ENCODE measurements at places on chromosomes 6 and 20.

DNA sequence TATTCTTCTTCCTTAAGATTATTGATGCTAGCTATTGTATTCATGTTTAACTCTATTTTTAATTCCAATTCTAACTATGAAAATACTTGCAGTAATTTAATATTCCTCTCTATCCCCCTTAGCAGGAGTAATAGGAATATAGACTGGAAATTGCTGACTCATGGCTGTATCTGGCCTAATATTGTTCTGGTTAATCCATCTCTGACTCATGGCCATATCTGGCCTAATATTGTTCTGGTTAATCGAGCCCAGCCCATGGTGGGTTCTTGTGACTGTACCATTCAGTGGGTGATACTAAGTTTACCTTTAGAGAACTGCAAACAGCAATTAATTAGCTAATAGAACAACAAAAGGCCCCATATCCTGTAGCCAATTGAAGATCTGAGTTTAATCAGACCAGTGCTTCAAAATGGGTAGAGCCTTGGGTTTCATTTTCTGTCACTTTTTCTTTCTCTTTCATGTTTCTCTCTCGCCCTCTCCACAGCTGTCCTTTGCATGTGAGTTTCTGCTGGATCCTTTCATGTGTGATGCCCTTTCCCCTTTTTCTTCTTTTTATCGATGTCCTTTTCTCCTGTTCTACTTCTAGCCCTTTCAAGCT lies 50.6 kb downstream of the SLC22A3 start:
- peak; percentile 0 for DNase-seq

DNA sequence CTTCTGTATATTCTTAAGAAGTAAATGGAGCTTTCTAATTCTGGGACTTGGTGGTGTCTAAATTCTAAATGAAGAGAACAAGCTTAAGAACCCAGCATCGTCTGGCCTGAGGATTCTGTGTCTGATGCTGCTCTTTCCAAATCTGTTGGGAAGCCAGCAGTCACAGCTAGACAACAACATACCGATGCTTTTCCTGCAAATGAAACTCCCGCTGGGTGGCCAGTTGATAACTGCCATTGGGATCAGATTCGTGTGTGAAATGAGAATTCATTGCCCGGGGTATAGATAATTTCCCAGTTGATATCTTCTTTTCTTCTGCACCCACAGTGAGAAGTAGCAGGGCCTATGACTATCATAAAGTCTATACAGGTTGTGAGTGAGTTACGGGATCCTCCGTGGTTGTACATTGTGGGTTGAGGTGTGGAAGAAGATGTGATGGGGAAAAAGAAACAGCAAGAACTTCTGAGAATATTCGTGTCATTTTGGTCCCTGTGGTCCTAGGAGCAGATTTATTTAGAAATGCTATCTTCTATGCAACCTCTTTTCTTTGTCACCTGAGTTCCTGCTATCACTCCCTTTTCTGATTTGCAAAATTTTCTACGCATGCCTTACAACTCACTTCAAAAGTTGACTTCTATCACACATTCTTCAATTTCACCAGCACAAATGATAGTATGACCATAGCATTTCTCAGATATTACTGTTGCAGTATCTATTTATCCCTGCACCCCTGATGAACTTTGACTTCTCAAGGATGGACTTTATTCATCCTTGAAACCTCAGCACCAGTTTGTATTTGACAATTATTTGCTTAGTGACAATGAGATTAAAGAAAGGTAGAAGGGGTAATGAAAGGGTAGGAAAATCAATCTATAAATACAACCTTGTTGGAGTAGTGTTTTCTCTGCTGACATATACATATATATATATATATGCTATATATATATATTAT lies 10.4 kb downstream of the NOX3 start:
- no peak for DNase-seq

DNA sequence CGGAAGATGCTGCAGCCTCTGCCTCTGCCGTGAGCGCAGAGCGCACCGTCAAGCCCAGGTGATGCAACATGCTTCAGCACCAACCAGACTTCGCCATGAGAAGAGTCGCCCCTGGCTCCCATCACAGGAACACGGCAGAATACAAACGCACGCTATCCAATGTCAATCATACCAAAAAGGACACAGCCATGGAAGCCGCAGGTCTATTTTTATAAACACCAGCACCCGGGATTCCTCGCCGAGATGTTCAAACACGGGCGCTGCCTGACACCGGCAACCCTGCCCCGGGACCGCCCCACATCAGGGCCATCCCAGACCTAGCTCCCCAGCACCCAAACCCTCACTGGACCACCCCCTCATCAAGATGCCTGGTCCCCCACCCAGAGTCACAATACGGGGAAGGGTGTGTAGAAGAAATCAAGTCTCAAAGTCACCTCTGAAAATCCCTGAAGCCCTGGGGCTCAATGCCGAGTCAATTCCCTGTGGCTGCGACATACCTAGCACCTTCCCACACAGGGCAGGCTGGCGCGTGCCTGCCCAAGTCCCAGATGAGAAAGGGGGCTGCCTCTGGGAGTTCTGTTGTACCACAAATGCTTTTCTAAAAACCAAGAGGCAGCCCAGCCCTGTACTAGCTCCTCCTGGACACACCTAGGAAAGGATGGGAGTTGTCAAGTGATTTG lies 17.9 kb downstream of the TAF4 start:
- DNase-seq: no peak

- no peak for DNase-seq
Observed at GRCh38 chr20:44137266-44137801, 49.7 kb downstream of the JPH2 start.

GRCh38 chr6:34897130-34897529 lies 8.1 kb downstream of the ANKS1A start:
- DNase-seq: no peak

- peak; percentile 83 for DNase-seq
Observed at GRCh38 chr6:32940656-32941213, at the start of gene HLA-DMB. Gene HLA-DMB, minus strand, starts transcription at chr6:32941028. Its CDS starts 221 bp downstream, at chr6:32940807.

DNA sequence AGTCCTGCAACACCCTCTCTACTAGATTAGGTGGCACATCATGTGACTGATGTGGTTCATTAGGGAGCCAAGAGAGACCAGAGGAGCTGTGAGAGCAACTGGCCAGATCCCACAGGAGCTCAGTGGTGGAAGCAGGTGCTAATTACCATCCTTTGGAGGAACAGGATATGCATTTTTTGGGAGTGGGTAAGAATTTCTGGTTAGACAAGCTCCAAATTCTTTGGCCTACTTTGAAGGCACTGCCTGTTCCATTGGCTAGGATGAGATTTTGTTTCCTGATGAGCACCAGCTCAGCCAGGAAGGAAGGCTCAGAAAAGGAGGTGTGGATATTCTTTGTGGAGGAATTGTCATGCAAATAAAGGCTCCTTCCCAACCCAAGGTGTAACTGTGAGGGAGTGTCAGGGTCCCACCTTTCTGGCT lies 130.3 kb upstream of the BMP2 start:
- no peak for DNase-seq

DNA sequence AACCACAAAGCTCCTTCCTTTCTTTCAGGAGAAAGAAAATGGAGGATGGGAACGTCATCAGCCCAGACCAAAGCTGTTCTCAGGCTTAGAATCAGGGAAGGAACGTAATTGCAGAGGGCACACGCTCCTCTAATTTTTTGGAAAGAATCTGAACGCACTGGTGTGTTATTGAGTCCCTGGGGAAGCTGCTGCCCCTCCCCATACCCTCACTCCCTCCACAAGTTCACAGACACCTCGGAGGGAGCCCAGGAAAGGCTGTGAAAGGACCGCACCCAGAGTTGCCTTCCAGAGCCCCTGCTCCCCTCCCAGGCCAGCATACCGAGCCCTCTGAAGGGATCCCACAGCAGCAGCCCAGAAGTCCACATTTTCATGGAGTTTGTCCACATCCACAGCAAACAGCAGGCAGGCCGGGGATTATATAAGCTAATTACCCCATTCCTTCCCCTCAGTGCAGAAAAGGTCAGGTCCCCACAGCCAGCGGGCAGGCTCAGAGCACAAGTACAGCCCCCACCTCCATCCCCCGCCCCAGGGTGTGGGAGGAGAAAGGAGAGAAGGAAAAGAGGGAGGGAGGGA lies 53.7 kb downstream of the ANKRD60 start:
- no peak for DNase-seq
